ENCODE measurements at places on chromosomes 16 and 17. TPM values are rescaled to one million over a fixed set of nuclear protein-coding genes. Genes with fewer than 3 reads are reported as not detected.

GRCh38 chr17:9850151-9850550, 24.4 kb downstream of the GLP2R start:
- DNase-seq = no peak

DNA sequence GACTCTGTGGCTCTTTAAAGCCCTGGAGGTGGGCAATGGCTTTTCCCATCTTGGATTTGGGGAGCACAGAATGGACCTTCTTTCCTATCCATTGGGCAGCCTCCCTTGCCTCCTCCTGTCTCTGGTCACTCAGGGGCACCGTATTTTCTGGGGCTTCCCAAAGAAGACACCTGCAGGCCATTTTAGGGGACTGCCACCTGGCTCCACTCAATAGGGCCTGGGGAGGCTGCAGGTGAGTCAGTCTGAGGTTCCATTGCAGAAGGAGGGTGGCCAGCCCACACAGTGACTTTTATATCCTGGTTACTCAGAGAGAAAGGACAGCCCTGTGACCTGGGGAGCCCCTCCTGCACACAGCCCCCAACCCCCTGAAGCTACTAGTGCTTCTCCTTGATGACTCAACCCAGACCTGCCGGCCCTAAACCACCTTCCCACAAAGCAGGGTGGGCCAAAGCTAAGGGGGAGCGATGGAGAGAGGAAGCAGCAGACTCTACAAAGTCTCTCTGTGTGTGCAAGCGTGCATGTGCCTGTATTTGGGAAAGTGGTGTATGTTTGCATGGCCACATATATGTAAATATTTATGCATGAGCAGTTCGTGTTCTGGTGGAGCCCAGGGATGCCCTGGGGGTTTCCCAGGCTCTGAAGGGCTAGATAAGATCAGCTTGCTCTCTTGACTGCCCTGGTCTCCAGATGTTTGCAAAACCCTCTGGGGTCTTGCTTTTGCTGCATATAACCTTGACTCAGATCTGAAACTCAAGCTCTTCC, 5.0 kb downstream of the CX3CL1 start:
- DNase-seq = no peak

DNA sequence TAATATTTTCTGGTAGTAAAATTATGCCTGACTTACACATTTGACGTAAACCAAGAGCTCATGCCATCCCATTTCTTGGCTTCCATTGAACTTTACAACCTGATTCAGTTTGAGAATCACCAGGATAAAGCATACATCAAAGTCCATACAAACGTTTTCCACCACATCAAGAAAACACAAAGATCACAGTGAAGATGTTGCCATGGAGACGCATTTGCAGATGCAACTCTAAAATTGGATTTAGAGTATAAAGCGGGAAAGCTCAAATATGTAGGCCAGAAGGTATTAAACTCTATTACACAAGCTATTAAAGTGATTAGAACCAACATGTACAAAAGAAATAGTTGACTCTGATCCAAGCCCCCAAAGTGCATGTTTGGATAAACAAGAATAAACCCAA, 10.4 kb downstream of the C16orf46 start:
- DNase-seq = no peak

Gene BAIAP3
- polyA plus RNA-seq = 4.2 TPM
